COR-L47 (cell line): ENCODE measurements at places on chromosomes 12 and 14.

DNA sequence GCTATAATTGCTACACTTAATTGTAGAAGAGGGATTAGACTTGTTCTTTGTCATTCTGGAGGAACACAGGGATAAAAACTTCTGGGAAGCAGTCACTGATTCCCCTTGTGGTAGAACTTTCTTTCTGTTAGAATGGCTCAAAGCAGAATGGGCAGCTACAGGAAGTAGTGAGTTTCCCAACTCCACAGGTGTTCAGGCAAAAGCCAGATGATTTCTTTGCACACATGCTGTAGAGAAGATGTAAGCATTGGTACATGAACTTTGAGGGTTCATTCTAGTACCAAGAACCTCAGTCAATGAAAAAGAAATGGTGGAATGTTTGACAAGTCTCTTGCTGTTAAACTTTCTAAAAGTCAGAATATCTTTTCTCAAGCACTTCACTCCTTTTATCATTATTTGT lies 4.3 kb downstream of the NDUFA9 start:
- no peak for DNase-seq

GRCh38 chr14:80427101-80427500 lies 215.8 kb upstream of the DIO2 start:
- no peak for DNase-seq

GRCh38 chr12:9669534-9669933 lies at the start of gene CLEC2D:
Gene CLEC2D, plus strand, starts transcription at chr12:9669713. Its CDS starts 22 bp downstream, at chr12:9669735.
- no peak for DNase-seq

DNA sequence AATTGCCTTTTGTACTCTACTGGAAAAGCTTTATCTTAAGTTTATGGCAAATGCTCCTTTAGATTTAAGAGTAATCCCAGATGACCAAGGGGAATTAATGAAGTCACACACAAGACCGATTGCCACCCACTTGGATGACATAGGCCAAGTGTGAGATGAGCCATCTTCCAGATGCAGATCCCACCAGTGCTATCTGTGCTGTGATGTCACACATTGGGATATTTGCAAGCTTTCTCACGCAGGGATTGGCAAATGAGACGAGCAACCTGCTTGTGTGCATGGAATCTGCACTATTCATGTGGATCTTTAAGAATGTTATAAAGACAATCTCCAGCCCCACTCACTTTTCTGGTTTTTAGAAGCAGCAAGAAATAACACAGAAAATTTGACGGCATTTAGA lies 602.1 kb upstream of the TMEM132C start:
- no peak for DNase-seq

GRCh38 chr12:130336723-130337487 lies 782 bp upstream of the PIWIL1 start:
- DNase-seq: peak; percentile 71

- no peak for DNase-seq
These were observed 67.3 kb upstream of the GALNT9 start for GRCh38 chr12:132396657-132397056.

DNA sequence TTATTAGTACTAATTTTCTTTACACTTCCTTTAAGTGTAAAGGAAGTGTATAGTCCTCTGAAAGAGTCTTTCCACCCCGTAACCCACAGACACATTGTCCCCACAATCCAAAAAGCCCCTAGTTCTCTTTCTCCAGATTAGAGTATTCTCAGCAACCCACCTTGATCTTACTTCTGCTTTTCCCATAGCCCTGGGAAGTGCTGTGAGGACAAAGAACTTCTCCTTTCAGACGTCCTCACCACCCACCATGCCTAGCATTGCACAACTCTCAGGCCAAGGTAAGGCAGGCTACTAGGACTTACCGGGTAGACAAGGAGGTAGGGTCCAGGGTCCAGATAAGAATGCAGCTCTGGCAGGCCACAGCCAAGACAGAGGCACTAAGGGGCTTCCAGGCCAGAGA lies 7.4 kb downstream of the AAAS start:
- no peak for DNase-seq

GRCh38 chr14:100239211-100239839 lies 381 bp downstream of the YY1 start:
- DNase-seq: peak; percentile 4

- no peak for DNase-seq
These were observed 8.6 kb upstream of the SLC41A2 start for GRCh38 chr12:104966677-104967076.

DNA sequence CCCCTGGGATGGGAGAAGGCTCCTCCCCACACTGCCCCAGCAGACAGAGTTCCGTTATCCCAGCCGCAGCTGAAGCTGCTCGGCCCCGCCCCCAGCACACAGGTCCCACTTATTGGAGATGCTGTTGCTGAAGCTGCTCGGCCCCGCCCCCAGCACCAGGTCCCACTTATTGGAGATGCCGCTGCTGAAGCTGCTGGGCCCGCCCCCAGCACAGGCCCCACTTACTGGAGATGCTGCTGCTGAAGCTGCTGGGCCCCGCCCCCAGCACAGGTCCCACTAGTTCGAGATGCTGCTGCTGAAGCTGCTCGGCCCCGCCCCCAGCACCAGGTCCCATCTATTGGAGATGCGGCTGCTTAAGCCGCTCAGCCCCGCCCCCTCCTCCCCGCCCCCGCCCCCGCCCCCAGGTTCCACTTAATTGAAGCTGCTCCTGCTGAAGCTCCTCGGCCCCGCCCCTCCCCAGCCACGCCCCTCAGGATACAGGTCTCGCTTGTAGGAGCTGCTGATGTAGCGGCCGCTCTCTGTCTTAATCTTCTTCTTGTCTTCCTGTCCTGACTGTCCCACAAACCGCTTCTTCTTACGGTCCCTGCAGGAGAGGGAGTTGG lies 12.0 kb downstream of the CFAP73 start:
- DNase-seq: no peak

- DNase-seq: no peak
These were observed 2.8 kb upstream of the KCNH3 start for GRCh38 chr12:49535921-49536525.

GRCh38 chr14:64673748-64674147 lies 30.5 kb upstream of the PLEKHG3 start:
- no peak for DNase-seq

DNA sequence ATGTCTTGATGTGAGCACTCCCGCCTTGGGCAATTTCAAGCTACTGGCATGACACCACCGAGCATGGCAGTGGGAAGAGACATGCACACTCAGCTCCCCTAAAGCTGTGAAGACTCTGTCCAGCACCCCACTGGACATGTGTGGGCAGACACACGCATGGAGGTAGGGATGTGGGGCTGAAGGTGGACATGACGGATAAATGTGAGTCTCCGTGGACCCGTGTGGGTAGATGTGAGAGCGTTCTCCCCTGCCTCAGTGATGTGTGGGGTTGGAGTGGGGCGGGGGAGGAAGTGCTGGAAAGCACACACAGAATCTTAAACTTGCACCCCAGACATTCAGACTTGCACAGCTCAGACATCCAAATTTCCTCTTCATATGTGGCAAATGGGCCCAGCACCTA lies 12.6 kb downstream of the SLC6A12 start:
- no peak for DNase-seq

- no peak for DNase-seq
These were observed 2.2 kb downstream of the TMEM132C start for GRCh38 chr12:128269181-128269591.

DNA sequence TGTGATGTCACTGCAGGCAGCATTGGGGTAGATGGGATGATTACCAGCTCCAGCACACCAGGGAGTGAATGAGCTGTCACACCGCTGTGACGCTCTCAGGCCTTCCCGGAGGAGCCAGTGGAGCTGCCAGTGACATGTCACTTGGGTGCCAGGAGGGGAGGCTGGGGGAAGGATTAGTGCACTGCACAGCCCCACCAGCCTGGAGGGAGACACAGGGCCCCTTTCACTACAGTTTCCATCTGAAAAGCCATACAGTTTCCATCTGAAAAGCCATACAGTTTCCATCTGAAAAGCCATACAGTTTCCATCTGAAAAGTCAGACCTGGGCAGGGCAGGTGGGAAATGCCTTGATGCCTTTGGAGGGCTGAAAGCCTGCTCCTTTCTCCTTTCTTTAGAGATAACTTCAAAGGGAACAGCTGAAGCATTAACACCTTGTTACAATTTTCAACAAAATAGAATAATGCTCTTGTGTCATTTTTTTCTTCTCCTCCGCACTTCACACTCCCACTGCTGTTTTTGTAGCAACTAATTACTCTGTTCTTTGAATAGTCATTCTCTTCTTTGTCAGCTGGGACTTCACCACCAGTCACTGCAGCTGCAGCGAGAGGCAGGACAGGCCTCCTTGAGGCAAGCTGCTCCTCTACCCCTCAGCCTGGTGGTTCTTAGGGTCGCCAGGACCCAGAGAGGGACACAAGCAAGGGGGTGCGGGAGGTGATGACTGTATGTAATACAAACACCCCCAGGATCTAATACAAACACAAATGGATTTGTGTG lies 256.9 kb upstream of the RGS6 start:
- no peak for DNase-seq

GRCh38 chr12:117662620-117663395 lies 301.4 kb upstream of the NOS1 start:
- no peak for DNase-seq

DNA sequence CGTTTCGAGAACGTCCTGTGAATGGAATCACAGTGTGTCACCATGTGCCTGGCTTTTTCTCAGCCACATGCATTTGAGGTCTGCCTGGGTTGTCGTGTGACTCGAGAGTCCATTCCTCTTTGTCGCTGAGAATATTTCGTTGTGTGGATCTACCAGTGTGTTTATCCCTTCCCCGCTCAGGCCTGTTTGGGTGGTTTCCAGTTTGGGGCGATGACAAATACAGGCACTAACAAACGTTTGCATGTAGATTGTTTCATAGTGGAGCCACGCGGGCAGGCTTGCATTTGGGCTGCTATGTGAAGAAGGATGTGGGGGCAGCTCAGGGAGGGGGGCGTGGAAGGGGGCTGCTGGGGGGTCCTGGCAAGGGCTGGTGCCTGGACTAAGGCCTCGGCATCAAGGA lies 14.1 kb downstream of the RIN3 start:
- DNase-seq: no peak

DNA sequence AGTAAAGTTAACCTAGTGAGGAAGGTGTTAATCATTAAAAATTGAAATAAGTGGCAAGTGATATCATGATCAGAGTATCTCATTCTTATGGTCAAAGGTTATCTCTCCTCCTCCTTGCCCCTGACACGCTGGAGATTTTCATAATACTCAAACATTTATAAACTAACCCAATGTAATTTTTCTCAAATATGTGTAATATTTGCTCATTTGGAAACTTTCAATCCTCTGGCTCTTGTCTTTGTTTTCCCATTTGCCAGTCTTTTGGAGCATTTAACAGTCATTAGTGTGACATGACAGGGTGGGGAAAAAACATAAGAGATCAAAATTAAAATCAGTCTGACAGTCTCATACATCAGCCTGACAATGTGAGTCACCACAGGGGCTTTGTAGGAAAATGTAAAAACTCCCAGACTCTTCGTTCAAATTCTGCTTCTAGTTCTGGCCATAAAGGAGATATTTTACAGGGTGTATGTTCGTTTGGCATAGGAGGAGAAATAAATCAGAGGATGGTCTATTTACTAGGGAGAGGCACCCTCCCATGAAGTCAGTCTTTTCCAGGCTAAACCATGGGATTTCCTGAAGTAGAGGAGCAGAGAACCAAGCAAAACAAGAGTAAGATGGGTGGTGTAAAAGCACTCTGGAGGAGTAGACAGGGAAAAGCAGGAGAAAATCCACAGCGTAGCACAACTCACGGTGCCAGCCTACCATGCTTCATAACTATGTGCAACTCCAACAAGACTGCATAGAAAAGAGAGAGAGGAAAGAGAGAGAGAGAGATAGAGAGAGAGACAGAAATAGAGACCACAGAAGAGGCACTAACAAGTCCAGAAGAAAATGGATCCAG lies 369.2 kb upstream of the PDE3A start:
- DNase-seq: no peak

DNA sequence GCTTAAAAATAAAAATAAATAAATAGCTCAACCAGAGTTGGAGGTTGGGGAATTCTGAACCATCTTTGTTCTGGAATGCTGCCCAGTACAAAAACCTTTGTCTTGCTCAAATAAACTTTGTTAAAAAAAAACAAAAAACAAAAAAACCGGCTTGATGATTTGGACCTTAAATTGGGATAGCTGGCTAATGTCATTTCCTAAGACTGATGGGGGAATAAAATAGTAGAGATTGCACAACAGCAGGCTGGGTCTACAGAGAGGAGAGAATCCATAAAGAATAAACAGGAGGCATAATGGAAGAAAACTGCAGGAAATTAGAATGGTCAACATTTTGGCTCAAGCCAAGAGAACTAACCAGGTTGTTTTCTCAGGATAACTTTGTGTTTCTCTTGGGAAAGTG lies 370.9 kb downstream of the AEBP2 start:
- no peak for DNase-seq

GRCh38 chr14:67883717-67884116 lies 64.1 kb downstream of the RAD51B start:
- DNase-seq: no peak

DNA sequence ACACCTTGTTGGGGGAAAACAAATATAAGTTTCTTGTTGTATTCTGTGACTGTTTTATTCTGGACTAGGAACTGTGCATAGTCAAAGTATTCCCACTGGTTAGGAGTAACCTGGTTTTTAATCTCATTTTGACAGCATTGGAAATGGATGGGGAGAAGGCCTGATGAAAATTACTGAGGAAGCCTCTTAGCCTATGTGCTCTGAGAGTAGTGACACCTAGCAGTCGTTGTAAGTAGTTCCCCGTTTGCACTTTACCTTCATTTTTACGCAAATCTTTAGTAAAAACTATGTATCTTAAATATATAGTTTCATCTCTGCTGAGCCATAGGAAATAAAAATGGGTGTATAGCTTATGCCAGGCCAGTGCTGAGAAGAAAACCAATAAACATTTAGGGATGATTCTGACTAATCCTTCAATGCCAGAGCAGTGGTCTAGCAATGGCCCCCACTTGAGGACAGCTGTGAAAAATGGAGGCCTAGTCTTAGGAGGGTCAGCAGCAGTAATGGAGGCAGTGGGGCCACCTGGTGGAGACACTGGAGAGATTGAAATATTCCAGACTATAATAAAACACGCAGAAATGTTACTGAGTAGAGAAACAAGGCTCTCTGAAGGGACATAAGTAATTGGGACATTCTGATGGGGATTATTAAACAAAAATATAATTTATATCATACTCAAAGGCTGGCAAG lies 133.2 kb upstream of the NOVA1 start:
- DNase-seq: no peak

- DNase-seq: no peak
These were observed 65.1 kb downstream of the KTN1 start for GRCh38 chr14:55645145-55645544.

DNA sequence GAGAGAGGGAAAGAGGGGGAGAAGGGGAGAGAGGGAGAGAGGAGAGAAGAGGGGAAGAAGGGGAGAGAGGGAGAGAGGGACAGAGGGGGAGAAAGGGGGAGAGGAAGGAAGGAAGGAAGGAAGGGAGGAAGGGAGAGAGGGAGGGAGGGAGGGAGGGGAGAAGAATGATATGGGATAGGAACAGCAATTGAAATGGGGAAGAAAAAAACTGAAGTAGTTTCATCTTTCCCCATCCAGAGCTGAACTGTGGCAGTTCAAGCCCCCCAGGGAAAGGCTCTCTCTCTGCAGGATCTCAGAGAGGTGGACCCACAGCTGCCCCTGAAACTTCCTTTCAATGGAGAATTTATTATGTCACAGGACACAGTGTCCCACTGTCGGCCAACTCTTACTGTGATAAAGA lies 136.9 kb downstream of the DPF3 start:
- no peak for DNase-seq

GRCh38 chr12:2051700-2052621 lies 826 bp upstream of the CACNA1C start:
- no peak for DNase-seq
